ENCODE measurements at places on chromosomes 12 and 14.

GRCh38 chr12:26185532-26186320 lies 9.6 kb upstream of the SSPN start:
- DNase-seq: no peak

- DNase-seq: no peak
Observed at GRCh38 chr12:44422559-44422958, 453.6 kb downstream of the NELL2 start.

DNA sequence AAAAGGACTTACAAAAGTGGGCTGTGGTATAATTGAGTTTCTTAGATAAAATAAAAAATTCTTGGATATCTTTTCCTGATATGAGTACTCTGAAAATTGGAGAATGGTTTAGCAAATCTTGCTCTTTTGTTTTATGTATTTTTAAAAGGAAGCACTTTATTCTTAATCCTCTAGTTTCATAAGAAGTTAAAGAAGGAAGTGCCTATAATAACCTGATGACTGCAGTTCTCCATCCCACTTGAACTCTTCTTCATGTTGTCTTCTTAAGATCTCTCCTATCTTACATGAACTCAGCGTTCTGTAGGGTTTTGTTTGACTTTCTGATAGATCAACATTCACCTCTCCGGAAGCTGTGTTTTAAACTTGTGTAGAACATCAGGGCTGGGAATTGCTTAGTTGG lies 271.0 kb downstream of the ERC1 start:
- DNase-seq: no peak

GRCh38 chr12:3186546-3187215 lies 109.5 kb downstream of the TSPAN9 start:
- DNase-seq: no peak

GRCh38 chr12:115452751-115453281 lies 768.8 kb upstream of the TBX3 start:
- DNase-seq: no peak

DNA sequence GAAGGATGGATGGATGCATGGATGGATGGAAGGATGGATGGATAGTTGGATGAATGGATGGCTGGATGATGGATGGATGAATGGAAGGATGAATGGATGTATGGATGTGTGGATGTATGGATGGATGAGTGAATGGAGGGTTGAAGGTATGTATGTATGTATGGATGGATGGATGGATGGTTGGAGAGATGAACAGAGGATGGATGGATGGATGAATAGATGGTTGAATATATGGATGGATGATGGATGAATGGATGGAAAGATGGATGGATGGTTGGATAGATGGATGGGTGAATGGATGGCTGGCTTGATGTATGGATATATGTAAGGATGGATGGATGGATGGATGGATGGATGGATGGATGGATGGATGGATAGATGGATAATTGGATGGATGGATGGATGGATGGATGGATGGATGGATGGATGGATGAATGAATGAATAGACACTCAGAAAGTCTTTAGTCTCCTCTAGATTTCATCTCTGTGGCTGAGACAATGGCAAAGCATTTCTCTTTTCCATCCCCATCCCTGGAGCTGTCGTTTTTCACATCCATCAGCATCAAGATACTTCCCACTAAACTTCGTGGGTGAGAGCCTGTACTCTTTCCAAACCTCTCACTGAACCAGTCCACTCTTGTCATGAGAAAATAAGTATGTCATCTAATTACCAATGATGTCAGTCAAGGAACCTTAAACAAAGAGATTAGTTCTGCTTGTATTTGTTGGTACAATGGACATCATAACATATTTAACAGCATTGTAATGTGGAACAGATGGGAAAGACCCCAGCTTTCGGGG lies 74.8 kb upstream of the CLMN start:
- no peak for DNase-seq

- DNase-seq: no peak
Observed at GRCh38 chr14:101225157-101226152, 321.9 kb upstream of the RTL1 start.

GRCh38 chr14:54487771-54488170 lies 1.0 kb downstream of the GMFB start:
- no peak for DNase-seq
